ENCODE measurements at places on chromosomes 7 and 10. TPM values are rescaled to one million over a fixed set of nuclear protein-coding genes. Genes with fewer than 3 reads are reported as not detected.

DNA sequence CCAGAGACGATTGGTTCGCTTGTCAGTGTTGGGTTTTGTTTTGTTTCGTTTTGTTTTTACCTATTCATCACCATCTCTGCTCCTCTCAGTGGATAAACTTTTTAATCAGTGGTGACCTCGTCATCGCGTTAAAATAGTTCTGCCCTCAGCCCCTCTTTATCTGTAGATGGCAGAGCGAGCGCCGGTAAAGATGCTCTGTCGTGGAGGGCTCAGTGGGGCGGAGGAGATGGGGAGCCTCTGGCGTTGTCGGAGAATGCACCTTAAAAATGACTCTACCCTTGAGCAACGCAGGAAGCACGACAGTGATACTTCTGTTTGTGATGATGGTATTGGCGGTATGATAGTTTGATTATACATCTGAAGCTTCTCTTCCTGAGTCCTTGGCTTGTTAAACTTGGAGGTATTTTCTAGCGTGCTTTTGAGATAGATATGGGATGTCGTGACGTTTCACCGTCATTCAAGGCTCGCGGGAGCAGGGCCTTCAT is 554 bp downstream of the CSGALNACT2 start:
- peaks cover 19% of the 10 kb centered on the region for H3K4me1 ChIP-seq
- H3K27me3 ChIP-seq: peaks cover 17% of the 10 kb centered on the region
- H3K4me3 ChIP-seq: peak overlapping the region; percentile 83
- no peak for DNase-seq

GRCh38 chr10:126239844-126240243 is 148.4 kb downstream of the ADAM12 start:
- no peak overlapping the region for H3K27ac ChIP-seq
- H3K36me3 ChIP-seq: no peaks in the 10 kb centered on the region
- no peak for DNase-seq
- no peaks in the 10 kb centered on the region for H3K4me1 ChIP-seq

DNA sequence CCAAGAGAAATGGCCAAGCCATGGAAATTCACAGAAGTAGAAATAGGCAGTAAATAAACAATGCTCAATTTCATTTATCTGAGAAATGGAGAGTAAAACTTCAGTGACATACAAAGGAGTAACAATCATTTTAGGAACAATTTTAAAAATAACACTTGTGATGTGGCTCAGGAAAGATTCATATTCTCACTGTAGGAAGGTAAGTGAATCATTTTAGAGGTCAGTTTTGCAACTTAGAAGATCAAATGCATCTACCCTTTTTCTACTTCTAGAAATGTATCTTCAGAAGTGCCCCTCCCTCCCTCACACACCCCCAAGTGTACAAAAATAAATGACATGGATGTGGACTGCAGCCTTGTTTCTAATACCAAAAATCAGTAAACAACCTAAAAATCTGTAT is 78.3 kb downstream of the ALOX5 start:
- no peaks in the 10 kb centered on the region for H3K4me1 ChIP-seq
- no peak overlapping the region for H3K4me3 ChIP-seq
- no peak overlapping the region for H3K27ac ChIP-seq
- H3K27me3 ChIP-seq: no peaks in the 10 kb centered on the region
- no peaks in the 10 kb centered on the region for H3K36me3 ChIP-seq

DNA sequence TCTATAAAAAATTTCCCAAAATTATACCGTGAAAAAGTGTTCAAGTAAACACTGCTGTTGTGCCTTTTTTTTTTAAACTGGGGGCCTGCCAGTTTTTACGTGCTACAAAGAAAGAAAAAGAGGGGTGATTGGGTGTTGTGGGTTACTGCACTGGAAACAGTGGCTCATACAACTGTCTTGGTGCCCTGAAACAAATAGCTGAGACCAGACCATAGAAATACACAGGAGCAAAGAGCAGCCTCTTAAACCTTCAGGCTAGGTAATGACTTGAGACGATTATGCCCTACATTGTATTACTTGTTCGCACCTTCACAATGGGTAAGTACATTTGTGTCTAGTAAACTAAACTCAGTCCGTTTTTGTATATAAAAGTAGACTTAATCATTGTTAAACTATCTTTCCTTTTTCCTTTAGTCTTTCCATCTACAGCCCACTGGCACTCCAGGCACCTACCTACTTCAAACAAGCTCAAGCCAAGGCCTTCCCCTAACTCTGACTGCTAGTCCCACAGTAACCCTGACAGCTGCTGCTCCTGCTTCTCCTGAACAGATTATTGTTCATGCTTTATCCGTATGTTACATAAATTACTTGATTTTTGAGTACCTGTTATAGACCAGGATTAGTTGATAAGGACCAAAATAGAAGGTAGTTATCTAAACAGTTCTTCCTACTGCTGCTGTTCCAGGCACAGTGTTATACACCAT is 26.6 kb downstream of the TMEM243 start:
- no peaks in the 10 kb centered on the region for H3K27me3 ChIP-seq
- H3K36me3 ChIP-seq: peaks cover 44% of the 10 kb centered on the region
- H3K27ac ChIP-seq: peak overlapping the region; percentile 68
- no peak overlapping the region for H3K4me3 ChIP-seq
- H3K4me1 ChIP-seq: no peaks in the 10 kb centered on the region

- DNase-seq: no peak
- H3K4me3 ChIP-seq: no peak overlapping the region
- H3K27ac ChIP-seq: no peak overlapping the region
- H3K36me3 ChIP-seq: no peaks in the 10 kb centered on the region
- no peaks in the 10 kb centered on the region for H3K27me3 ChIP-seq
- no peaks in the 10 kb centered on the region for H3K4me1 ChIP-seq
These were observed 47.8 kb upstream of the ELN start for GRCh38 chr7:73980206-73980605.

DNA sequence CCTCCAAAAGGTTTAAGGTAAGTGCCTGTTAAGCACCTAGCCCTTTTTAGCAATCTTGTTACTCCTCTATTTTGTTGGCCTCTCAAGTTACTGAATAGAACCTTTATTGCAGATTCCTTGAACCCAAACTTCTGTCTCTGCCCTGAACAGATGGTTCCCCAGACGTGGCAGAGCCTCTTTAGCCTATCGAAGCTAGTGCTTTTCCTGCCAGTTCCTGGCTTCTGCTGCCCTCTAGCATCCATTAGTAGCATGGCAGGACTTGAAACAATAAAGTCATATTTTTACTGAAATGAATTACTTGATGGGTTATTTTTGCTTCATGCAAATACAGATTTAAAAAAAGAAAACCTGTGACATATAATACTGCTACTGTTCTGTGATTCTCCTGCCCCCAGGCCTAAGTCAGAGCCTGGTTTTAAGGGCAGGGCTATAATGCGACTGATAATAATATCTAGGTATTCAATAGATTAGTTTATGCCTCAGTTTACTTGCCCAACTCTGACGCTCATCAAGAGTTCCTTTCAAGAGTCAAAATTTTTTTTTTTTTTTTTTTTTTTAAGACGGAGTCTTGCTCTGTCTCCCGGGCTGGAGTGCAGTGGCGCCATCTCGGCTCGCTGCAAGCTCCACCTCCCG is 84.3 kb upstream of the PHF14 start:
- no peaks in the 10 kb centered on the region for H3K27me3 ChIP-seq
- H3K27ac ChIP-seq: no peak overlapping the region
- DNase-seq: peak; percentile 39

DNA sequence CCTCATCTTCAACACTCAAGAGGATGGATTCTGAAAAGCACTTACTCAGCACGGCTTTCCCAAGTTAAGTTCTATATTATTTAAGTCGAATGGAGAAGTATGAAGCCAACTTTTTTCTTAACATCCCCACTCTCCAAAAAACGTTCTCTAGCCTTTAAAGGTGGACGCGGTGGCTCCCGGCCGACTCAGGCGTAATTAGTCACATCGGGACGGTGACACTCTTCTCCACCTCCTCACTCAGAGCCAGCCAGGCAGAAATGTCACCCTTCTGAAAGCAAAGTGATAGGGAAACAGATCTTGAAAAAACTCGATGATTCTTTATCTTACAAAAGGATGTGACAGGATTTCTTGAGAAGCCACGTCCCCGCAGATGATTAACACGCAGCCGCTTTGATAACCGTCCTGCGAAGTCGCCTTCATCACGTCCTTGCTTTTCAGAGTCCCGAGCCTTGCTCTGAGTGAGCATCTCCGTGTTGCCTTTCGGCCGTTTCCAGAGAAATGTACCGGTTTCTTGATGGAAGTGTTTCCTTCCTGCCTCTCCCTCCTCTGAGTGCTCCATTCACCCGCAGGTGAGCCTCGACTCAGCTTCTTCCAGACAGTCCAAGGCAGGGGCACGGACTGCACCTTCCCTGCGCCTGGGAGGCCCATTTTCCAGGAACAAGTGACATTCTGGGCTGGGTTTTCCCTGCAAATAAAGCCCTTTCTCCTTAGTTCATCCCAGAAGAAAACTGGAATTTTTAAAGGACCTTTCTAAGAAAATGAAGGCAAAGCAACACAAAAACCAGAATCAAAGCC is 314.8 kb downstream of the DNAJB6 start:
- peaks cover 5% of the 10 kb centered on the region for H3K36me3 ChIP-seq
- no peak overlapping the region for H3K27ac ChIP-seq
- no peak for DNase-seq
- H3K4me3 ChIP-seq: no peak overlapping the region
- H3K27me3 ChIP-seq: no peaks in the 10 kb centered on the region
- no peaks in the 10 kb centered on the region for H3K4me1 ChIP-seq

GRCh38 chr10:120052964-120053702 is 160.6 kb downstream of the SEC23IP start:
- no peak overlapping the region for H3K4me3 ChIP-seq
- H3K27me3 ChIP-seq: peaks cover 17% of the 10 kb centered on the region
- no peaks in the 10 kb centered on the region for H3K4me1 ChIP-seq
- DNase-seq: no peak
- no peak overlapping the region for H3K27ac ChIP-seq
- H3K36me3 ChIP-seq: no peaks in the 10 kb centered on the region

- H3K4me1 ChIP-seq: no peaks in the 10 kb centered on the region
- no peak for DNase-seq
- no peaks in the 10 kb centered on the region for H3K27me3 ChIP-seq
These were observed 12.7 kb downstream of the RPP30 start for GRCh38 chr10:90884431-90884830.

Gene TAS2R5
- 3.6 TPM for total RNA-seq

Gene PLXDC2
- total RNA-seq: not detected

Gene SH2B2
- 3.7 TPM for total RNA-seq

Gene GARIN1A
- 8.5 TPM for total RNA-seq

Data from Calu3 (cell line).